CD8-positive, alpha-beta memory T cell (primary cell): ENCODE measurements at places on chromosomes 6 and 20.

DNA sequence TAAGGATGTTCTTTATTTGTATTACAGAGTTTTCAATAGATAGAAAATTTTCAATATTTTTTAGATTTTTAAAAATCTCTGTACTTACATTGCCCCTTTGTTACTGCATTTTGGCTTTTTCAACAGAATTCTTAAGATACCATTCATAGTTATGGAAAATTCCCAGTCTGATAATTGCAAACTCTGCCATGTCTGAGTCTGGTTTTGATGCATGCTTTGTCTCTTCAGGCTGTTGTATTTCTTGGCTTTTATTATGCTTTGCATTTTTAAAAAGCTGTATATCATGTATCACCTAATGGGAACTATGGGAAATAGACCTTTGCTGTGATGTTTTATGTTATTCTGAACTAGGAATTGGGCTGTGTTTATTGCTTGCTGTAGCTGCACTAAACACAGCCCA, 898.9 kb upstream of the ADGRB3 start:
- DNase-seq = no peak

DNA sequence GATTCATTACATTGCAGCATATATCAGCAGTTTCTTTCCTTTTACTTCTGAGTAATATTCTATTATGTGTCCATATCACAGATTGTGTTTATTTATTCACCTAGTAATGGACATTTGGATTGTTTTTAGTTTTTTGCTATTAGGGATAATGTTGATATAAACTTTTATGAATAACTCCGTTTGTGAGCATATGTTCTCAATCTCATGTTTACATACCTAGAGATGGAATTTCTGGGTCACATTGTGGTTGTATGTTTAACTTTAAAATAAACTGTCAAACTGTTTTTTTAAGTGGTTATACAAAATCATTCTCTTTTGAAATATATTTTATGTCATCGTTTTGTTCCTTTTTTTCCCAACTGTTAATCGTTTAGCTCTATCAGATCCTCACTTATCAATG, 311.6 kb downstream of the MMUT start:
- DNase-seq = no peak

GRCh38 chr6:111927321-111927720, 54.1 kb upstream of the FYN start:
- no peak for DNase-seq

DNA sequence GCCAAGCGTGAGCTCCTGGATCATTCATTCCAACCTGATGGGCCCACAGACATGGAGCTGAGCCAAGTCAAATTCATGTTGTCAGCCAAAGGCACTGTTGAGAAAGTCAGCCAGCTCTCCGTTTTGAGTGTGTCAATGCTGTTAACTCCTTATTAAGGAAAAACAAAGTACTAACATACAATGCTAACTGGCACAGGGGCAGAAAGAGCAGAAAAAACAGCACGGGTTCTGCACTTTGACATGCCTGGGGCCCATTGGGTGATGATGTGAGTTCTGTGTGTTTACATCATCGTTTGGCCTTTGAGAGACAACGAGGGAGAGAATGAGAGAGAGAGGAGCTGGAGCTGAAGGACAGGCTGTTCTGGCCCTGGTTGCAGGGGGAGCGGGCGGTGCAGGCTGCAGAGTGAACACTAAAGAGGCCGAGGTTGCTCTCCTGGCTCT, 85.9 kb downstream of the SMOC2 start:
- DNase-seq = no peak

DNA sequence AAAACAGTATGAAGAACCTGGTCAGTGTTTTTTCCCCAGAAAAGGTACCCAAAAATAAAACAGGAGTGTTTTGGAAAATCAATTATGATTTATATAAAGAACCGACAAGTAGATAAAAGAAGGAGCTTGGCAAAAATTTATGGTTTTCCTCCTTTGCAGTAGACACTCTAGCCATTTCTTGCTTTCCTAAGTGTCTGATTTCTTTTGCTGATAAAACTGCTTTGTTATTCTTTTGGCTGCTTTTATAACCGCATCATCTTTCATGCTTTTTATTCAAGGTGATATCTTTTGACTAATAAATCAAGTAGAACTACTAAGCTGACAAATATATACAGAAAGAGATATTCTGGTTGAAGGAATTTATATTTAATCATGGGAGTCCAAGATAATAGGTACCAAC, 16.6 kb downstream of the ATG5 start:
- no peak for DNase-seq

- no peak for DNase-seq
These were observed 374.5 kb downstream of the EPM2A start for GRCh38 chr6:145360865-145361264.

GRCh38 chr20:63758152-63758551, 18.6 kb downstream of the SLC2A4RG start:
- DNase-seq = no peak

DNA sequence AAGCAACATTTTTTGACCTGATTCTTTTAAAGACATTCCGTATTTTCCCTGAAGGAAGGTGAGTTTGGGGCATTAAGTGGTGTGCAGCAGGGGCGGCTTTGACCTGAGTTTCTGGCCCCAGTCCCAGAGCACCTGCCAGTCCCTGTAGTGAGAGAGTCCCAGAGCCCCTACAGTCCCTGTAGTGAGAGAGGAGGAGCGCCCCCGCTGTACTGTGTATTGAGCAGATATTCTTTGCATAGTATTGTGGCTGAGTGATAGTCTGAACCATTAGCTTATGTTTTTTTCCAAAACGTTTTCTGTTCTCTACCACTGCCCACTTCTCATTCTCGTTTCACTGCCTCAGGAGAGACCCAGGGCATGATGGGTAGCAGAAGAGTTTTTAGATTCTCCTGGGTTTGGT, 17.2 kb upstream of the SH3BGRL2 start:
- no peak for DNase-seq

DNA sequence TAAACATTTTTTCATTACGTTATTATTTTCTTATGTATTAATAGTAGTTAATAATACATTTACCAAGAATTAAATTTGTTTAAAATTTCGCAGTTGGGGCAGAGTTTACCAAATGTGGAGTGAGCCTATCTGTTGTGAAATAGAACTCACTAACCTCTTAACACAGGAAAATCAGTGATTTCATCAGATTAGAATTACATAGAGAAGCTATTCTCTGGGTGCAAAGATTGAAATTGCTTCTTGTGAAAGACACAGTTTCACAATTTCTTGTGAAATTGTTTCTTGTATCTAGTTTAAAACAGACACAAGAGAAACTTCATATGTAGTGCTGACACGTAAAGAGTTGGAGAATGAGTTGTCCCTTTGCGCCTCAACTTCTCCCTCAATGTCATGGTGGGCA, 69.4 kb upstream of the PRL start:
- DNase-seq = no peak

DNA sequence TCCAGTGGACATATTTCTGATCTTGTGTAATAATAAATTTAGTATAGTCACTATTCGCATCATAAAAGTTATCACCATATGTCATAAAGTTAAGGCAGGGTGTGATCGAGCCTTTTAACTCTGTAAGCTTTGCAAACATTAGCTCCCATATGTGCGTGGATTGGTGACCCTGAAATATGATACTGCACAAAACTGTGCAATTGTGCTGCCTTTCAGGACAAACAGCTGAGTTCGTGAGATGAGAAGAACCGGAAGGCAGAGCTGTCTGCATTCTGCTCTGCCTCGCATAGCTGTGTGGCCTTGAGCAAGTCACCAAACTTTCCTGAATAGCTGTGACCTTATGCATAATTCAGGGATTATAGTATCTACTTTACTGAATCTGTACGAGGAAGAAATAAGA, 3.2 kb upstream of the PLEKHG1 start:
- DNase-seq = no peak

DNA sequence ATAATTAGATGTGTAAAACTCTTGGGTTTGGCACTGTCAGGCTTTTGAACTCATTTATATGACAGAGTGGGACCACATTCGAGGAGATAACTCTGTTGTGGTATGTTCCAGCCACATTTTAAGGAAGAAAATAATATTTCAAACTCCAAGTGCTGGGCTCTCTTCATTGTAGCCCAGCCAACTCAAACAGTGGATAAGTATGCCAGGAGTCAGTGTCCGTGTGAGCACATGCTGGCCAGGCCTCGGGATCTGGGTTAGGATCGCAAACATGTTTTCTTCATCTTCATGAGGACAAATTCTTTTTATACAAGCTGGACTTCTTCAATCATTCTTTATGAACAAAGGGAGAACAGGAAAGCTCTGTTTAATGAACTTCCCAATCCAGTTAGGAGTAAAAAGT, 497.5 kb downstream of the MAFB start:
- DNase-seq = no peak

- DNase-seq = no peak
These were observed 98.6 kb upstream of the PCSK2 start for GRCh38 chr20:17128206-17128605.

DNA sequence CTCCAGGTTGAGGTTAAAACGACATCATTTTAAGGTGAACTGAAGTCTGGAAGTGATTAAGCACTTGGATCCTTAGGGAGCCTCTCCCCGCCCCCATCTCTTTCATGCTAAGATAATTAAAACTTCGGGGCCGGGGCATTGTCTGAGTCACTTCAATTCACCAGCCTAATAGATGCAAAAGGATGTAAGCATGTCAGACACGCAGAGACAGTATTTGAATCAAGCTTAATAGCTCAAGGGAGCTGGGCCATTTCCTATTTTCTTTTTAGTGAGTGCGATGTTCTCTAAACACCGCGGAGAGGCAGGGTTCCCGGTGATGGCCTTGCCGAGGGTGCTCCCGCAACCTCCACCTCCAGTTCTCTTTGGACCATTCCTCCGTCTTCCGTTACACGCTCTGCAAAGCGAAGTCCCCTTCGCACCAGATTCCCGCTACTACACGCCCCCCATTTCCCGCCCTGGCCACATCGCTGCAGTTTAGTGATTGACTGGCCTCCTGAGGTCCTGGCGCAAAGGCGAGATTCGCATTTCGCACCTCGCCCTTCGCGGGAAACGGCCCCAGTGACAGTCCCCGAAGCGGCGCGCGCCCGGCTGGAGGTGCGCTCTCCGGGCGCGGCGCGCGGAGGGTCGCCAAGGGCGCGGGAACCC, 516 bp upstream of the IRF4 start:
- no peak for DNase-seq

DNA sequence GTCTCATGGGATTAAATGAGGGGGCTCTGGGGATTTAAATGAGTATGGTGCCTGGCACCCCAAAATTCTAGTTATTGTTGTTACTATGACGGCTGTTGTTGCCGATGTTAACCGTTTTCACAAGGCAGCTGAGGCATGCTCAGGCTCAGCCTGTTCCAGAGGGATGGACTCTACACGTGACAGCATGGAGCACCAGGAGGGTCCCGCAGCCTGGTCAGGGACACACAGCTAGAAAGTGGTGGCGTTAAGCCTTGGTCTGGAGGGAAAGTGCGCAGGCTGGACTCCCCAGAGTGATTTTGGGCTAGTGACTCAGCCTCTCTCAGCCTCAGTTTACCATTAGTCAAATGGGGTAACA, 7.0 kb downstream of the FAM110A start:
- no peak for DNase-seq

DNA sequence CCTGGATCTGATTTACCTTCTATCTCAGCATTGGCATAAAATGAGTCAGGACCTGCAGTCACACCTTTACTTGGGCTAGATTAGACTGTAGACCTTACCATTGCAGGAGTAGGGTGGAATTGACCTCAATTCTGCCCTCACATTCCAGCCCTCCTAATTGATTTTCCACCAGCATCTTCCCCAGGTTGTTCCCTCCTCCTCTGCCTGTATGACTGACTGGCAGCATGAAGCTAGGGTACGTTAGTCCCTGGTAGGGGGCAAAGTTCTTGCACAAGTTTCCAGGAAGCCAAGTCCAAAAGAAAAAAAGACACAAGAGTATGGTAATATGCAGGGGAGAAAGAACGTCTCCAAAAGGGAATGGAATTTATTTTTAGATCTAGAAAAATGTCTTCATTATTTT, 225.6 kb upstream of the FLRT3 start:
- DNase-seq = no peak

DNA sequence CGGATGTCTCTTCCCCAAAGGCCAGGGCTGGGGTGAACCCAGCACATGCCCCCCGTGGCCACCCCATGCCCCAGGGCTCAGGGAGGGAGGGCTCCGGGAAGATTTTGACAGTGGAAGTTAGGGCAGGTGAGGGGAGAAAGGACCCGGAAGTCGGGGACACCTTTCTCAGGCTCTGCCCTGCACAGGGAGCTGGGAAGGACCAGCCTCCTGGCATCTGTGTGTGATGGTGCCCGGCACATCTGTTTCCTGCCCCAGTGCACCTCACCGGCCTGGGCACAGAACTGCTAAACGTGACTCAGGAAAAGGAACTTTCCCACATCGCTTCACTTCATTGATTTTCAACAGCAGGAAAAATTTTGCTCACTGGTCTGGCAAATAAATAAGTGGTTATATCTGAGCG, 141.1 kb upstream of the AFDN start:
- no peak for DNase-seq

- DNase-seq = no peak
These were observed 20.1 kb downstream of the C6orf15 start for GRCh38 chr6:31092238-31092637.

DNA sequence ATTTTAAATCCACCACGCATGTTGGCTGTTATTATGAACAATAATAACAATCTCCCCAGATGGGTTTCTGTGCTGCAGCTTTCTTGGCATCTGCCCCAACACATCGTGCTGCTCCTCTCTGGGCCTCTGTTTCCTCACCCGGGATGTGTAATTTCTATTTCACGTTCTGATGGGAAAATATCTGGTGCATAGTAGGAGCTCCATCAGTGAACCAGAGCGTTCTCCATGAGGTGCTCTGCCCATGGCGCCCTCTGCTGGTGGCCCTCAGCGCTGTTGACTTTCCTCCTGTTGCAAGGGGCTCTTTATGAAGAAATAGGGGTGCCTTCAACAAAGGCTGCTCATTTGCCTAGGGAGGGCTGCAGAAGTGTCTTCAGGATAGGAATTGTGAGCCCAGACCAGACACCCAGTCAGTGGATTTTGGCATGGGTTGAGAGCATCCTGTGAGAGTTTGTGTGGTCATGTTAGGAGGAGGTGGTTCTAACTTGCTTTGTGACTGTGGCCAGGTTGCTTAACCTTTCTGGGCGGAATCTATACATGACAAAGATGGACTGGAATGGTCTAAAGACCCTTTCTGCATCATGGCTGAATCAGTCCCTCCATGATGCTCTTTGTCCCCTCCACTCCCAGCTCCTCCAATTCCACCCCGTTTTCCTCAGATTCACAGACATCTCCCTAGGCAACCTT, 8.1 kb downstream of the SCRT2 start:
- no peak for DNase-seq
